GM20000 (cell line): ENCODE measurements at places on chromosomes 4 and X.
A peak's percentile ranks its signal among the peaks of the same experiment; 100 is the strongest.

DNA sequence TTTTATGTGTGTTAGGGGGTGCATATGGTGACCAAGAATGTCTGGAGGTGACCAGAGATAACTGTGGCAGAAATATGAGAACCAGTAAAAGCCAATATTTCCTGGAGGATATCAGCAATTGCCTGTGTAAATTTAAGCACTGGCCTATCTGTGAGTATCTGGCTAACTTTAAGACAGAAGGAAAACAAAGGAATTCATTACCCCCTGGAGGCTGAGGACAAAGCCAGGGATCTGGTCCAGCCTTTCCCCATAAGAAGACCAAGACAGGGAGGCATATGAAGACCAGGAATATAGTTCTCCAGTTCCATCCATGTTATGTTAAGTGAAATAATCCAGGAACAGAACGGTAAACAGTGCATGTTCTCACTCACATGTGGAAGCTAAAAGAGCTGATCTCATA is 49.2 kb downstream of the MFAP3L start:
- DNase-seq: no peak

GRCh38 chrX:41384051-41384705 is 50.2 kb downstream of the DDX3X start:
- DNase-seq: no peak

DNA sequence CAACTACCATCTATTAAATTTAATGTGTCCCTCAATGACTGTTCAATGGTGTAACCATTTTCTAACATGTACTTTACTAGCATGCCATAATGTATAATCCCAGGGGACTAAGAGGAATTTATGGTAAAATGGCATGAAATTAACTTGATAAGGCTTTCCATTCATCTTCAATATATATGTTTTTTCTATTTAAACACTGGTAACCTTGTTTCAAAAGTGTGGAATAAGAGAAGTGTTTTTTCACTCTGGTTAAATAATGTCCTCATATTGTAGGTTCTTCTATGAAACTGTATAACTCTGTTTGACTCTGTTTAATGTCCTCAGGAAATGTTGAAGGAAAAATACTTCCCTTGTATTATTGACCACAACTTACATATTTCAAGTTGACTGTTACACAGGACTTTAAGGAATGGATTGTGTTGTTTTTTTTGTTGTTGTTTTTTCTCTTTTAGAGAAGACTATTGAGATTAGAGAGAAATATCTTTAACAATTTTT is 113.8 kb upstream of the ARSJ start:
- no peak for DNase-seq

GRCh38 chrX:124555036-124555595 is 208.8 kb downstream of the SH2D1A start:
- no peak for DNase-seq

DNA sequence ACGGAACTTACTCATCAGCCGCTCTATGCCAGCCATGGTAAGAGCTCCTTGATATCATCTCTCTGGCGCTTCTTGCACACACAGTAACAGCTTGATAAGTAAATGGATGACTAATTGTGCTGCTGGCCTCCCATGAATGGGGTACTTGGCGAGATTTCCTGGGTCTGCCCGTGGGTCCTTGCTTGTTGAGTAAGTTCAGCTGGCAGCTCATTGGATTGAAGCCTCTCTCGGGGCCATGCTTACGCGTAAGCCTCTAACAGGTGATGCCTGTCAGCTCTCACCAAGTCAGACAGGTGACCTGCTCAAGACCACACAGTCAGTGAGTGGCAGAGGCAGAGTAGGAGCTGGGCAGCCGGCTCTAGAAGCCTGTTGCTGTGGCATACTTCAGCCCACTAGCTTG is 7.7 kb downstream of the NSG1 start:
- DNase-seq: no peak

GRCh38 chr4:26287756-26288155 is 33.1 kb upstream of the RBPJ start:
- peak; percentile 32 for DNase-seq

- DNase-seq: no peak
These were observed 162.1 kb downstream of the INPP4B start for GRCh38 chr4:142683997-142684396.

DNA sequence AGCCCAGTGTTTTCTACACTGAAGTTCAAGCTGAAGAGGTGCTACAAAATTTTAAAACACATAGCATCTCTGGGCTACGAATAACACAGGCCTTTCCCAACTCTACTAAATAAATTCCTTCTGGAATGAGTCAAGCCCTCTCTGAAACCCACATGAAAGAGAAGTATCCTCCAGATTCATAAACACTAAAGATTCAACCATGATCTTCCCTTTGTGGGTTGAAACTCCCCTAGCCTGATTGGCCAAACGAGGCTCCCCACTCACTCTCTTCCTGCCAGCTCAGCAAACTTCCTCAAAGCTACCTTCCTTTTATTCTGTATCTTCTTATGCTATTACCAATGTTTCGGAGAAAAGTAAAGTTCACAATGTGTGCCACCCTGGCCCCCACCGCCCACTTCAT is 95.4 kb downstream of the NKX6-1 start:
- DNase-seq: no peak

GRCh38 chr4:26132858-26133257 is 188.0 kb upstream of the RBPJ start:
- DNase-seq: peak; percentile 18

DNA sequence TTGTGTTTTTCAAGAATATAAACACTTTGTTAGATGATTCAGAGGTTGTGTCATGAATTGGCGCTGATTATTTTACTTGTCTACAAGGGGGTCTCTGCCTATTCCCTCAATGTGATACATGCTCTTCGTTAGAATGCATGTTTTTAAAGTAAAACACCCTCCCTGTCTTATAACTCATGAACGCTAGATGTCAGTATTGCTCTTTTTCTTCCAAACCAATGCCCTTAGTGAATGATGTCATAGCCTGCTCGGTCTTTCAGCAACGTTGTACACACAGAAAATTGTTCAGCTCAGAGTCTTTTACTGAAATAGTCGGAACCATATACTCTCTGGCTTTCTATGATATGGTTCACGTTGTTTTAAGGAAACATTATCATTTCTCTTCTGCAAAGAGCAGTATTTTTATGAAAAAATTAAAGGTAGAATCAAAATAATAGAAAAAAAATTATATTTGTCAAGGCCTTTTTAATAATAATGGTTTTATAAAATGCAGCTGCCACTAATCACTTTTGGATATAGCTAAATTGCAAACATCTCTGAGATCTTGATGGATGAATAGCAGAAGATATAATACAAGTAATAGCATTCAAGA is 292.9 kb downstream of the TLL1 start:
- DNase-seq: peak; percentile 52

GRCh38 chrX:16212024-16212423 is 44.7 kb downstream of the MAGEB17 start:
- no peak for DNase-seq

DNA sequence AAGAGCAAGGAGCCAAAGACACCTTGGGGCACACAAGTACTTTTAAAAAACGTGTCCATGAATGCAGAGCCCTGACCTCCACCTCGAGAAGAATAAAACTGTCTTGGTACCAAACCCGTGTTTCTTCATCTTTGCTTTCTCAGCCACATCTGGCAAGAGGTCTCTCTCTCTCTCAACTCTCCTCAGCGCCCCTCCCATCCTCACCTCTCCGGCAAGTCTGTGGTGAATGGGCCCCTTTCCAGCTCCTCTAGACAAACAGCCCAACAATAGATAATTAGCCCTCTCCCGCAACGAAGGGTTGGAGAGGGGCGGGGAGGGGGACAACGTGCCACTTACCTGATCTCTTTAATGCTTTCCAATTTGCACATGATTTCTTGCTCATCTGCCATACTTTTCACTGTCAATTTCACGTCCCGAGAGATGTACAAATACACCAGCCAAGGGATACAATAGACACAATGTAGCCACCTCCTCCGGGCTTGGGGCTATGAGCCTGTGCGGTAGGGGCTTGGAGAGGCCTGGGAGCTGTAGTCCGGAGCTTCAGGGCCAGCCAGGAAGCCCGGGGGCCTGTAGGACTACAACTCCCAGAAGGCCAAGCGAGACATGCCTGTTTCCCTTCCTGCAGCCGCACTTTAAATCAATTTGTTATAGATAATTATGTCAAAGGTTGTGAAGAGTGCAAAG is at the start of gene ZC4H2:
Gene ZC4H2 (minus strand): TSS at position 462 of the 684 bp plus-strand sequence. CDS start 73 bp downstream, at position 389.
- DNase-seq: peak; percentile 76

DNA sequence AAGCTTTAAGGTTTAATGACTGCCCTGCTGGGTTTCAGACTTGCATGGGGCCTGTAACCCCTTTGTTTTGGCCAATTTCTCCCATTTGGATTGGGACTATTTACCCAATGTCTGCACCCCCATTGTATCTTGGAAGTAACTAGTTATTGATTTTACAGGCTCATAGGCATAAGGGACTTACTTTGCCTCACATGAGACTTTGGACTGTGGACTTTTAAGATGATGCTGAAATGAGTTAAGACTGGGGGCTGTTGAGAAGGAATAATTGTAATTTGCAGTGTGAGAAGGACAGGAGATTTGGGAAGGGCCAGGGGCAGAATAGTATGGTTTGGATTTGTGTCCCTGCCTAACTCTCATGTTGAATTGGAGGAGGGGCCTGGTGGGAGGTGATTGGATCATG is 260.7 kb downstream of the SNCA start:
- no peak for DNase-seq

DNA sequence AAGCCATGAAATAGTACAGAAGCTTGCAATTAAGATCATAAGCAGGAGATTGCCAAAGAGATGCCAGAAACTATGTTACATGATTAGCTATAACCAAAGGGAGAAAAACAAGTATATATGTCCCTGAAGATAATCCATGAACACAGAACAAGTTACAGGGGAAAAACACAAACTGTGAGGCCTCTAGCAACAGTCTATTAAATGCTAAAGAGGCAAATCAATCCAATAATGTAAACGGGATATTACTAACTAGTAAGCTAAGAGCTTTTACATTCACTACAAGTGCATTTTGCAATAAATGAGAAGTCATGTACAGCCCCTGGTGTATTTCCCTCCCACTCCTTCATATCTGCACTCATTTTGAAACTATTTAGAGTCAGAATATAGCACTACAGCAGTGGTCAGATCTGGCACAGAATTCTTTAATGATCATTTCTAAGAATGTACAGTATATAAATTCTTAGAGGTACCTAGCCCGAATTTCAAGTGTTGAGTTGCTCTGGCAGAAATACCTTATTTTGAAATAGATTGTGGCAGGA is 449.8 kb upstream of the SMIM31 start:
- DNase-seq: peak; percentile 12

- DNase-seq: no peak
These were observed 131.3 kb downstream of the IL1RAPL2 start for GRCh38 chrX:104697294-104697693.

DNA sequence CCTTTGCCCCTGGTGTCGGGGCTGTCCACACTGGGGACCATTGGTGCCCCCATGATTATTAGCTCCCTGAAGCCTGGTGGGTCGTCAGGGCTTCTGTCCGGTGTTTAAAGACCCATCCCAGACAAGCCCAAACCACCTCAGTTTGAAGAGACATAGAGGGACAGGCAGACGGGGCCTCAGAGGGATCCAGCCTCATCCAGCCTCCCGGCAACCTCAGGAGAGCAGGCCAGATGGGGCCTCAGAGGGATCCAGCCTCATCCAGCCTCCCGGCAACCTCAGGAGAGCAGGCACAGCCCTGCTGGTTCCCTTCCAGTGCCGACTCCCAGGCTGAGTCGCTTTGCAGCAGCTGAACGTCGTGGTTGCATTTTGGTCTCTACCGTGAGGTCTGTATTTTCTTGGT is 32.1 kb downstream of the PIGG start:
- no peak for DNase-seq

GRCh38 chrX:12282991-12283390 is 144.7 kb downstream of the FRMPD4 start:
- DNase-seq: no peak

DNA sequence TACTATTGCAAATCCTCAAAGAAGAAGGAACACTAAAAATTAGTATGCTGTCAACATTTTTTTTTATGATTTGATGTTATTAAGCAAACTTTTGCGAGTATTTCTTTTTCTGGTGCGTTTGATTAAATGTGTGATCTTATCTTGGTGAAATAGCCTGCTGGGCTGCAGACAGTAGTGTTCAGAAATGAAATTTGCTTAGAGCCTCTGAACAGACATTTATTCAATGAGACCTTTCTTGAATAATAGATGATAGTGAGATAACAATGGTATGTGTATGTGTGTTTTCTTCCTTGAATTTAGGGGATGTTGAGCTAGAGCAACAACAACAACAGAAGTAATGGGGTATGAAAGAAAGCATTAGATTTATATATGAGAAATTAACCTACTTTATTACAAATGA is 12.7 kb downstream of the ADGRL3 start:
- no peak for DNase-seq

DNA sequence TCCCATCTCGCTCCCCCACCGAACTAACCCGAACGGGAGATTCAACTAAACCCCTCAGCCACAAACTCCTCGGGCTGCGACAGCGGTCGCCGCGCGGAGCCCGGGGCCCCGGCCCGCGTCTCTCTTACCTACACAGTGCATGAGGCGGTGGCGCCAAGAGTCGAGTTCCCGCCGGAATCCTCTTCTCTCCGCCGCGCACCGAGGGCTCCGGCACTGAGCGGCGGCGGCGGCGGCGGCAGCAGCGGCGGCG is 160 bp downstream of the LCORL start:
- DNase-seq: no peak

- DNase-seq: no peak
These were observed 44.2 kb downstream of the TBC1D14 start for GRCh38 chr4:6953751-6954380.

DNA sequence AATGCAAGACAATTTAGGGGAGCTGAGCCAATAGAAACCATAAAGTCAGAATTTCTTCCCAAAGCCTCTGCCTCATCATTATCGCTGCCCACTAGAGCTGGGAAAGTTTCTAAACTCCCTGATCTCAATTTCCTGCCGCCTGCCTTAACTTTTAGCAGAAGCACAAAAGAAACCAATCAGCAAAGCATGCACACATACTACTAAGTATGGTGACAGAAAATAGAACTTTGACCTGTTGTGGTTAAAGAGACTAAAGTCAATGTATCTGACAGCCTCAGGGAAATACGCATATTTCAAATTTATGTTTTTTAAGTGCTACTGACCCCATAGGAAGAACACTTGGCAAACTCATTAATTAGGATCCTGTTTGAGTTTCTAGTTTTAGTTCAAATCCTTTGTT is 10.1 kb downstream of the STK26 start:
- no peak for DNase-seq

GRCh38 chr4:76277667-76278066 is 26.1 kb downstream of the FAM47E start:
- DNase-seq: no peak

DNA sequence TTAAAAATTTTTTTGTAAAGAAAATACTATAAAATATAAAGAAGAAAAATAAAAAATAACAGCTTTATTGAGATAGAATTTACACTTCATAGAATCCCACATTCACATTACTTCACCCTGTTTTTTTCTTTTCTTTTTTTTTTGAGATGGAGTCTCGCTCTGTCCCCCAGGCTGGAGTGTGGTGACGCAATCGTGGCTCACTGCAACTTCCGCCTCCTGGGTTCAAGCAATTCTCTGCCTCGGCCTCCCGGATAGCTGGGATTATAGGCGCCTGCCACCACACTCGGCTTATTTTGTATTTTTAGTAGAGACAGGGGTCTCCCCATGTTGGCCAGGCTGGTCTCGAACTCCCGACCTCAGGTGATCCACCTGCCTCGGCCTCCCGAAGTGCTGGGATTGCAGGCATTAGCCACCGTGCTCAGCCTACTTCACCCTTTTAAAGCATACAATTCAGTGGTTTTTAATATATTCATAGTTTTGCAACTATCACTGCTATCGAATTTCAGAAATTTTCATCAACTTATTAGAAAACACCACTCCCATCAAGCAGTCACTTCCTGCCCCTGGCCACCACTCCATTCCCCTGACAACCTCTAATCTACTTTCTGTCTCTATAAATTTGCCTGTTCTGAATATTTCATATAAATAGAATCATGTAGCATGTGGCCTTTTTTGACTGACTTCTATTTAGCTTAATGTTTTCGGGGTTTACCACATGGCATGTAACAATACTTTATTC is 48.7 kb downstream of the TMEM131L start:
- no peak for DNase-seq
